ENCODE measurements at places on chromosomes 16 and 17. TPM values are rescaled to one million over a fixed set of nuclear protein-coding genes. Genes with fewer than 3 reads are reported as not detected.

The OR3A3 gene
- total RNA-seq = not detected

The SLC52A1 gene
- total RNA-seq = not detected

The STH gene
- not detected for total RNA-seq

The TNRC6C gene
- total RNA-seq = 63.8 TPM

The NPIPB6 gene
- total RNA-seq = 5.8 TPM

The PYDC1 gene
- total RNA-seq = not detected

The SPATA33 gene
- 12.6 TPM for total RNA-seq

- no peaks in the 10 kb centered on the region for H3K27me3 ChIP-seq
- H3K4me1 ChIP-seq = peaks cover 32% of the 10 kb centered on the region
- H3K4me3 ChIP-seq = no peak overlapping the region
- H3K36me3 ChIP-seq = no peaks in the 10 kb centered on the region
- peak overlapping the region; percentile 7 for H3K27ac ChIP-seq
- DNase-seq = no peak
Observed at GRCh38 chr17:38727736-38728135, 2.4 kb upstream of the CISD3 start.

DNA sequence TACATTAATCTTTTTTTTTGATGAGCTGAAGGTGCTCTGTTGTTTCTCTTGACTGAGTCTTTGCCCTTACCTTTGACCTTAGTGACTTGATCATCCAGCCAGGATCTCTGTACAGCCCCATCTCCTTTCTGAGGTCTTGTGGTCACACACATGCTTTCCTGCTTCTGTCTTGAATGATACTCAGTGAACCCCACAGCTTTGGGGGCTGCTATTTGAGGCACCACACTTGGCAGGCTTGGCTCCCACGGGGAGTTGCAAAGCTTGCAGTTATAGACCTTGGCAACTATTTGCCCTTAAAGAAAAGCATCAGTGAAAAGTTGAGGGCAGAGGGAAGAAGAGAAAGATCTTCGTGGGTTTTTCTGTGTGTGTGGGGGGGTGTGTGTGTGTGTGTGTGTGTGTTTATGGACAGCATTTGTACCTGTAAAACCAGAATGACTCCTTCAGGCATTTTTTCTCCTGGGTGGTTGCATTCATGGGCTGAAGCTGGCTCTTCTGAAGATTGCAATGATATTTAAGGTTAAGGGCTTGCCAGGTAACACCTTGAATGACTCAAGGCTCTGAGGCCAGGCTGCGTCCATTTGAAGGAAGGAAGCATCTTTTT lies 101.6 kb downstream of the MSI2 start:
- H3K4me3 ChIP-seq = no peak overlapping the region
- peaks cover 40% of the 10 kb centered on the region for H3K4me1 ChIP-seq
- H3K27ac ChIP-seq = peak overlapping the region; percentile 43

GRCh38 chr16:7324321-7324720 lies 8.3 kb upstream of the RBFOX1 start:
- no peak for DNase-seq
- H3K4me1 ChIP-seq = no peaks in the 10 kb centered on the region
- H3K27ac ChIP-seq = no peak overlapping the region
- H3K27me3 ChIP-seq = no peaks in the 10 kb centered on the region
- H3K4me3 ChIP-seq = no peak overlapping the region

- DNase-seq = peak; percentile 38
- peaks cover 3% of the 10 kb centered on the region for H3K36me3 ChIP-seq
- H3K4me3 ChIP-seq = no peak overlapping the region
- no peaks in the 10 kb centered on the region for H3K27me3 ChIP-seq
Observed at GRCh38 chr16:12009462-12009861, 32.9 kb downstream of the SNX29 start.

DNA sequence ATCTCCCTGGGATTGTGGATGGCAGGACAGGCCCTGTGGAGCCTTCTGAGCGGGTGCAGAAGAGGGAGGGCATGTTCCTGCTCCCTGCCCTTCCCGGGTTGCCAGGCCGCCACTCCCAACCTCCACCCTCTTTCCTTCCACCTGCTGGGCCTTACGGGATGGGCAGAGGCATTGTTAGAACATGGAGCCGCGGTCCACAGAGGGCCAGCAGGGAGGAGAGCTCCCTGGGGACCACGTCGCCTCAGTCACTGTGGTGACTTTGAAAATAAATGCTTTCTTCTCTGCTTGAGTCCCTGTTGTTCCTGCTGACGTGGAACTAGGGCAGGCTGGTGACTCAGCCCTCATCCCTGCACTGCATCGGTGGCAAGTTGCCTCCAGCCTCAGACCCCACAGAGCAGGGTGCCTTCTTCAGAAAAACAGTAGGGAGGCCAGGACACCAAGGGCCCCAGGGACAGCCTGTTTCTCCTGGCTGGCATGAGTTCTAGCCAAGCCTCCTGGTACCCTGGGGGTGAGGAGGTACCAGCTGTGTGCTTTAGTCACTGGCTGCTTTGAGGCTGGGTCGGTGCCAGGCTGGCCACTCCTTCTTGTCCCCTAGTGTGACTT lies 224.9 kb downstream of the SEC14L1 start:
- no peak for DNase-seq
- H3K4me1 ChIP-seq = peaks cover 38% of the 10 kb centered on the region
- H3K27me3 ChIP-seq = no peaks in the 10 kb centered on the region
- no peaks in the 10 kb centered on the region for H3K36me3 ChIP-seq

- H3K27me3 ChIP-seq = no peaks in the 10 kb centered on the region
- no peaks in the 10 kb centered on the region for H3K4me1 ChIP-seq
- no peak overlapping the region for H3K4me3 ChIP-seq
- DNase-seq = no peak
Observed at GRCh38 chr16:12518241-12519175, 285.2 kb downstream of the CPPED1 start.

GRCh38 chr17:51270636-51271035 lies 10.3 kb downstream of the UTP18 start:
- no peaks in the 10 kb centered on the region for H3K27me3 ChIP-seq
- H3K27ac ChIP-seq = no peak overlapping the region
- no peaks in the 10 kb centered on the region for H3K4me1 ChIP-seq
- peaks cover 71% of the 10 kb centered on the region for H3K36me3 ChIP-seq
- DNase-seq = no peak

DNA sequence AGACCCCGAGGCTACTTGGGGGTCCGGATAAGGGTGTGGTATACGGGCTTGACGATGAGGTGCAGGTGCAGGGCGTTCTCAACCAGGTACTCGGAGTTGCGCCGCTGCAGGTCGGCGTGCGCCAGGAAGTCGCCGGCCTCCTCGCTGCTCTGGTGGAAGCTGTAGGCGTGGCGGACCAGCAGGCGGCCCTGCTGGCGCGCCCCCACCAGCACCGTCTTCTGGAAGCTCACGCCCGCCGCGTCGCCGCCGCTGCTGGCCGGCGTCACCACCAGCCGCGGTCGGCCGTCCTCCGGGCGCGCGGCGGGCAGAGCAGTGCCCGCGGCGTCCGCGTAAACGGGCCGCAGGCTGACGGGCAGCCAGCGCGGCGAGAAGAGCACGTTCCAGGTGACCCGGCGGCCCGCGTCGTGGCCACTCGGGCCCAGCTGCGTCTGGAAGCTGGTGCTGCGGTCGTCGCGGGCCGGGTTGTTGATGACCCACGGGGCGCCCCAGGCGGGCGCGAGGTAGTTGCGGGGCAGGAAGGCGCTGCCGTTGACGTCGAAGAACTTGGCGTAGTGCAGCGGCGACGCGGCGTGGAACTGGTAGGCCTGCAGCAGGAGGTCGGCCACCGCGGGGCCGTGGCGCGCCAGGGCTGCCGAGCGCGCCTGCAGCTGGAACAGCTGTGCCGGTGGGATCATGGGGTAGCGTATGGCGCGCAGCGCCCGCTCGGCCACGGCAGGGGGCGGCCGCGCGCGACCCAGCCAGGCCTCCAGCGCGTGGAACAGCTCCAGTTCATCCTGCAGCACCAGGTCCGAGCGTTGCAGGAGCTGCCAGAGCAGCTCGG lies 4.8 kb downstream of the BTBD17 start:
- no peaks in the 10 kb centered on the region for H3K27me3 ChIP-seq
- H3K27ac ChIP-seq = no peak overlapping the region
- H3K36me3 ChIP-seq = no peaks in the 10 kb centered on the region
- DNase-seq = no peak
- H3K4me1 ChIP-seq = peaks cover 7% of the 10 kb centered on the region
- H3K4me3 ChIP-seq = no peak overlapping the region

- no peaks in the 10 kb centered on the region for H3K27me3 ChIP-seq
- no peak for DNase-seq
- no peak overlapping the region for H3K4me3 ChIP-seq
- H3K27ac ChIP-seq = no peak overlapping the region
- no peaks in the 10 kb centered on the region for H3K4me1 ChIP-seq
Observed at GRCh38 chr17:74244548-74244947, 29.5 kb upstream of the DNAI2 start.

GRCh38 chr16:85950136-85950918 lies 51.4 kb downstream of the IRF8 start:
- DNase-seq = no peak
- H3K4me3 ChIP-seq = no peak overlapping the region
- peaks cover 64% of the 10 kb centered on the region for H3K4me1 ChIP-seq

DNA sequence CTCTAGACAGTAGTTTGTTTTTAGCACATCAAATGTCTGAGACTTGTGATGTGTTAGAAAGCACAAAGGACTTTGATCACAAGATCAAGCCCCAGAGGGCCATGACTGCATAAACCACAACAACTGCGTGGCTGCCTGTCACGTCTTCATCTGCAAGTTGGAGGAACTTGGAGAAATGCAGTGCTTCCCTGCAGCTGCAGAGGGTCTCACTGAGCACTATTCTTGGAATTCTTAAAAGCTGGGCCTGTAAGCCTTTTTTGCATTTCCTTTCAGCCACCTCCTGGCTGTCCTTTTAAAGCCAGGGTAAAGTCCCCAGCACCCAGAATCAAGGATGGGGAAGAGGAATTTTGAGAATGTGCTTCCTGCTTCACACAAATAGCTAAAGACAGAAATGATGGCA lies 431.3 kb downstream of the MAF start:
- DNase-seq = no peak
- no peaks in the 10 kb centered on the region for H3K4me1 ChIP-seq
- no peak overlapping the region for H3K4me3 ChIP-seq

DNA sequence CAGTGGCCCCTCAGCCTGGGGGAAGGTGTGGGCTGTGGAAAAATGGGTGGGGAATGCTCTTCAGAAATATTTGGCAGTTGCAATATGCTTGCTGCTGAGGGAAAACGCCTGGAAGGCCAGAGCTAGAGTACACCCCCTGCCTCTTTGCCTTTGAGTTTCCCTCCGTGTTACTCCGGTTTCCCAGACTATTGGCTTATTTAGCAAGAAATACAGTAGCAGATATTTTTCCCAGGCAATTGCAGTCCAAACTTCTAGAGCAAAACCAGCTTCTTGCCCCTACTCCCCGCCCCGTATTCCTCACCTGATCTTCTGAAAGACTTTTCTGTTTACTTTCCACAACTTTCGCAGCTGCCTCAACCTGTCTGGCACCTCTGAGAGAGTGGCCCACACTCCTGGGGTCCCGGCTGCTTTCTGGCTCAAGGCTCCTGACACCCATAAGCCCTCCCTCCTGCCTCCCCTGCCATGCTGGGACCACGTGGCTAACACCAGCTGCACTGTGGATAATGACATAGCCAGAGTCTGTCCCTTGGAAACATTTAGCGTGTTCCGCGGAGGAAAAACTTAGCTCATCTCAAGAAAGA lies 45.8 kb upstream of the HELZ start:
- no peak overlapping the region for H3K27ac ChIP-seq
- H3K4me3 ChIP-seq = no peak overlapping the region
- DNase-seq = no peak
- no peaks in the 10 kb centered on the region for H3K36me3 ChIP-seq
- H3K27me3 ChIP-seq = no peaks in the 10 kb centered on the region

DNA sequence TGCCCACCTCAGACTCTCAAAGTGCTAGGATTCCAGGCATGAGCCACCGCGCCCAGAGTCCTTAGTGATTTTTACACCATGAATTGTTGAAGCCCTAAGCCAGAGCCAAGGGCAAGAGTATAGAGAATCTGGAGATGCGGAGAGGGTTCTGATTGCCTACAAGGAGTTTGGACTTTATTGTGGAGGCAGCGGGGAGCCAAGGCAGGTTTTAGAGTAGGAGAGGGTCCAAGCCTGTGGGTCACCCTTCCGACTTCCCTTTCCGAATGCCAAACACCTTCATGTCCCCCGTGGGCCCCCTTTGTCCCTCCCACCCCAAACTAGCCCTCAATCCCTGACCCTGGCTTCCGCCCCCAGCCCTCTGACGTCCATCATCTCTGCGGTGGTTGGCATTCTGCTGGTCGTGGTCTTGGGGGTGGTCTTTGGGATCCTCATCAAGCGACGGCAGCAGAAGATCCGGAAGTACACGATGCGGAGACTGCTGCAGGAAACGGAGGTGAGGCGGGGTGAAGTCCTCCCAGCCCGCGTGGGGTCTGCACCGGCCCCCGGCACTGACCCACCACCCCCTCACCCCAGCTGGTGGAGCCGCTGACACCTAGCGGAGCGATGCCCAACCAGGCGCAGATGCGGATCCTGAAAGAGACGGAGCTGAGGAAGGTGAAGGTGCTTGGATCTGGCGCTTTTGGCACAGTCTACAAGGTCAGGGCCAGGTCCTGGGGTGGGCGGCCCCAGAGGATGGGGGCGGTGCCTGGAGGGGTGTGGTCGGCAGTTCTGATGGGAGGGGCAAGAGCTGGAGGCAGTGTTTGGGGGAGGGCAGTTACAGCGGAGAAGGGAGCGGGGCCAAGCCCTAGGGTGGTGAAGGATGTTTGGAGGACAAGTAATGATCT lies 7.1 kb downstream of the MIEN1 start:
- no peaks in the 10 kb centered on the region for H3K27me3 ChIP-seq
- H3K36me3 ChIP-seq = no peaks in the 10 kb centered on the region
- no peak for DNase-seq
- H3K4me1 ChIP-seq = no peaks in the 10 kb centered on the region

DNA sequence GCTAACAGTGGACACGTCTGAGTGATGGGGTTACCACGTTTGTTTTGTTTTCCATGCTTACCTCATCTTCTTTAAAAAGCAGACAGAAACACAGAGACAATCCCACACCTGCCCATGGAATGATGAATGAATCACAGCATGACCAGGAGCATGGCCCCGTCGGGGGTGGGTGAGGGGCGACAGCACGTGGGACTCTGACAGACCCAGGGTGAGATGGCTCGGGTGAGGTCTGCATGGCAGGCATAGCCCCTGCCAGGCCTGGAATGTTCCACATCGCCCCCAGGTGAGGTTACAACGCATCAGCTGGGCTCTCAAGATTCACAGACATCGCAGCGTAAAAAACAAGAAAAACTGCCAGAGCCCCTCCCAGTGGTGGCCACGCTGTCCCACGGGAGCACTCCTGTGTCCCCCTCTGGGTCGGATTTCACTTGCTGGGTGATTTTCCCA lies 18.1 kb downstream of the SLC7A5 start:
- H3K4me1 ChIP-seq = peaks cover 4% of the 10 kb centered on the region
- no peaks in the 10 kb centered on the region for H3K27me3 ChIP-seq
- H3K36me3 ChIP-seq = no peaks in the 10 kb centered on the region
- no peak overlapping the region for H3K4me3 ChIP-seq
- H3K27ac ChIP-seq = no peak overlapping the region

Measured in B cell (primary cell).